ENCODE measurements at places on chromosomes 1 and 21.

GRCh38 chr1:234499943-234500245, 20.9 kb upstream of the TARBP1 start:
- DNase-seq: no peak

GRCh38 chr21:36235058-36235582, 78.5 kb downstream of the DOP1B start:
- no peak for DNase-seq

- DNase-seq: no peak
These were observed 96.1 kb upstream of the ZC3H11B start for GRCh38 chr1:219708919-219709543.

GRCh38 chr1:192933744-192934143, 124.9 kb downstream of the RGS2 start:
- DNase-seq: no peak

- no peak for DNase-seq
These were observed 52.9 kb downstream of the STUM start for GRCh38 chr1:226601456-226601855.

DNA sequence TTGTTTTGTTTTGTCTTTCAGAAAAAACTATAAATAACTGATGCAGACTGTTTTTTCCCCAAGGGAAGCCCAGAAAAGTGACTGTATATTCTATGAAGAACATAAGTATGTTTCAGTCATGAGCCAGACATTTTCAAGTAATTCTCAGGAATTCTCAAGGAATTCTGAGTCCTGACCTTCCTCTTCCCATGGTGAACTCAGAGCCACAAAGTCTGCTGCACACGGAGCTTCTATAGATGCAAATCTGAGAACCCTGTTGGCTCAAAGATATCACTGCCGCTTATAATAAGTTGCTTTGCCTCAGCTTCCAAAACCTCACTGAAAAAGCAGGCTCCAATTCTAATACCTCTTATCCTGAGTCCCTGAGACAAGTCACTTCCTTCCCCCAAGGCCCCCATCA, 418.5 kb upstream of the RUNX1 start:
- DNase-seq: no peak

DNA sequence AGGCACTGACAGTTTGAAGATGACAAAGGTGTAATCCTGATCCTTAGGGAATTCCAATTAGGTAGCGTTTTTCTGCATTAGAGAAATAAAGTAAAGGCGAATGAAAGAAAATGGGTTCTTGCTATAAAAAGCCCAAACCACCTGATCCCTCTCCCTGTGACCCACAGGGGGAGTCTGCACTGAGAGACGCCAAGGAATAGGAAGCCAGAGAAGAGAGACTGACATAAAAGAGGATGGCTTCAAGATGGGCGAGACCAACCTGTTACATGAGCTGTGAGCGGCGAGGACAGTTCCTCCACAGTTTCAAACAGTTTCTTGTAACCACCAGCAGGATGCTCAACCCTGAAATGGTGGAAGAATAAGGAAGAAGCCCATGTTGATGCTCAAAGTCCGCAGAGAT, 1.4 kb downstream of the RPE65 start:
- DNase-seq: no peak

- no peak for DNase-seq
These were observed 29.2 kb downstream of the RAP1A start for GRCh38 chr1:111648806-111649205.

- no peak for DNase-seq
These were observed 76.2 kb downstream of the EIF4G3 start for GRCh38 chr1:21100481-21100921.

DNA sequence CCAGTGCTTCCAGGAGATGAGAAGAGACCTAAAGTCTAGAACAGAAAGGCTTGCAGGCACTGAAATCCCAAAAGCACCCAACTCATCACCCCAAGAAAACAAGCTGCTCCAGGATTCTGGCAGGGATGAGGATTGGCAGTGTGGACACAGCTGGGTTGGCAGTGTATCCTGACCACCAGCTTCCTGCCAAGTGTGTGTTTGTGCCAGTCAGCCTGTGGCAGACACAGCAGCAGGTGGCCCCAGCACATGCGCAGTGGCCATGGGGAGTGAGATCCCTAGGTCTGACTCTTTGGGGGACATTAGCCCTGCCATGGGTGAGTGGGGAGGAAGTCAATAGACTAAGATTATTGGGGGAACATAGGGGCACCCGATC, 8.7 kb upstream of the SNAPIN start:
- DNase-seq: no peak

- no peak for DNase-seq
These were observed 1963.0 kb downstream of the NCAM2 start for GRCh38 chr21:22961258-22961657.

- no peak for DNase-seq
These were observed 115.7 kb upstream of the UBE2U start for GRCh38 chr1:64087768-64088167.

GRCh38 chr1:198549866-198550265, 9.4 kb upstream of the ATP6V1G3 start:
- DNase-seq: no peak

GRCh38 chr1:151539321-151540020, 638 bp upstream of the TUFT1 start:
- peak; percentile 95 for DNase-seq

- DNase-seq: no peak
These were observed 81.3 kb upstream of the KAZN start for GRCh38 chr1:14516974-14517840.

DNA sequence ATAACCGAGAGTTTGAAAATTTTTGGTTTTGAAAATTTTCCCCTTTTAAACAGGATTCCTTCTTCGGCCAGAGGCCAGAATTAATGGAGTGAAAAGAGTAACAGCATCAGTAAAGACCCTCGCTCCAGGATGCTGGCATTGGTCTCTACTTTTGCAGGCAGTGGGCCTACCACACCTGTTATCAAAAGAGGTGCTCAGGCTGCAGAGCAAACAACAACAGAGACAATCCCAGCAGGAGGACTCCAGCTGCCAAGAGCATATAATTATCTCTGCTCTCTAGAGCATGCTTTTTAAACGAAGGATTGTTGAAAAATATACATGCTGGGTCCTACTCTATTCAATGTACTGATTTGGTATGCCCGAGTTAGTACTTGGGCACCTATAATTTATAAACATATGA, 1048.5 kb downstream of the PLA2G4A start:
- no peak for DNase-seq

DNA sequence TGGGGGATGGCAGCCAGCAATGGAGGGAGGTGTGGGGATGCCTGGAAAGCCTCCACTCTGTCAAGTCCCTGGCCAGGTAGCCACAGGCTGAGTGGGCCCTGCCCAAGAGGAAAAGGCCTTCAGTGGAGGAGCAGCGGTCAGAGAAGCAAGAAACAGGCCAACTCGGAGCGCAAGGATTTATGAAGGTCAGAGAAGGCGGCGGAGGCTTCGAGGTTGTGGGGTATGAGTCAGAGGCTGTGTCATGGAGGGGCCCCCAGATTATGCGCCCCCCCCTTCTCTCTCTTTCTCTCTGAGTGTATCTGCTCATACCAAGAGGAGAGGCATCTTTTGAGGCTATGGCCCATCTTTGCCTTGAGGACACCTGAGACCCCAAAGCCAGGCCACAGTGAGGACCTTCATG, 99.5 kb downstream of the CASZ1 start:
- DNase-seq: no peak

DNA sequence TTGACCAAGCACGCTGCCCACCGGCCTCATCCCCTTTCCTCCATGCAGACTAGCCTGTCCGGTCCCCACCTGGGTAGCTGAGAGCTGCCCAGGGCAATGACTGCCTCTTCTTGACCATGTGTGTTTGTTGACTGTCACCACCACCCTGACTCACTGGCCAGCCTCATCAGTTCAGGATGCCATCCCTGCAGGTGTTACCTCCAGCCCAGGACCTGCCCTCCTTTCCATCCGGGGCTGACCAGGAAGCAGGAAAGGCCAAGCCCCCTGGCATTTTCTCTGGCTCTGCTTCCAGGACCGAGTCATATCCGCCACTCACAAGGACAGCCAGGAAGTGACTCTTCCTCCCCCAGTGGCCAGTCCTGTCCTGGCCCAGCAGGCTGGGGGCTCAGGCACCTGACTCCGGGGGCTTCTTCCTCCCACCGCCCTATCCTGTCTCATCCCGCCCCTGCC, 17.1 kb downstream of the EPHA2 start:
- DNase-seq: no peak

DNA sequence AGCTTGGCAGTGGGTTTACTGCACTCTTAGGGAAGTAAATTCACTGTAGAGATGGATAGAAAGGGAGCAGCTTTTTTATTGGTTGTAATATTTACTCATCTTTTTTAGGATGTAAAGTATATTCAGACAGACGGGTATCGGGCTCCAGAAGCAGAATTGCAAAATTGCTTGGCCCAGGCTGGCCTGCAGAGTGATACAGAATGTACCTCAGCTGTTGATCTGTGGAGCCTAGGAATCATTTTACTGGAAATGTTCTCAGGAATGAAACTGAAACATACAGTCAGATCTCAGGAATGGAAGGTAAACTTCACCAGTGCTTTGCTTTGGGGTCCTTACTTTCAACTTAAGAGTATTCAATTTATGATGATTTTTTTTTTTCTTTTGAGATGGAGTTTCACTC, 3.2 kb downstream of the UHMK1 start:
- no peak for DNase-seq

GRCh38 chr1:230832476-230832875, 35.8 kb downstream of the C1orf198 start:
- no peak for DNase-seq

- no peak for DNase-seq
These were observed 471.0 kb upstream of the PBX1 start for GRCh38 chr1:164087906-164088453.

DNA sequence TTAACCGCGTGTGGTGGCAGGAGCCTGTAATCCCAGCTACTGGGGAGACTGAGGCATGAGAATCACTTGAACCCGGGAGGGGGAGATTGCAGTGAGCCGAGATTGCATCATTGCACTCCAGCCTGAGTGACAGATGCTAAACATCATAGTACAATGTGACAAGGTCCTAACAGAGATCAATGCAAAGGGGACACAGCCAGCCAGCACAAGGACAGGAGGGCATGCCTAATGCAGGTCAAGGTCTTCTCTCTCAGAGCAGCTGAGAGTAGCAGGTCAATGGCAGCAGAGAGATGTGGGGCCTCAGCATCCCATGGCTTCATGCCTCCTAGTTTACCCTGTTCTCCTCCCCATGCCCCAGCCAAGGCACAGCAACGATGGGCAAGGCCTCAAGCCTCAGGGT, 3.0 kb upstream of the SMIM11 start:
- no peak for DNase-seq

DNA sequence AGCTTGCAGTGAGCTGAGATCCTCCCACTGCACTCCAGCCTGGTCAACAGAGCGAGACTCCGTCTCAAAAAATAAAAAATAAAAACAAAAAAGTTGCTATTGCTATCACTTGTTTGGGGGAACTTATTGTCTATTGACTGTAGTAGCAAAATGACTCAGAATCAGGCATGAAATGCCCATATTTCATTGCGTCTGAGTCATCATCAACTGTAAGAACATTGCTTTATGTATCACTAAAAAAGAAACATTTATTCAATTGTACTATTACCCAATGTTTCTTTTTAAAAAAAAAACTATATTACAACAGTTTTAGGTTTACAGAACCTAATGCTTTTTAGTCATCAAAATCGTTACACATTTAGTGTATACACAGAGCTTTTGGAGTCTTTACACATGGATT, 91.0 kb upstream of the FMN2 start:
- no peak for DNase-seq

DNA sequence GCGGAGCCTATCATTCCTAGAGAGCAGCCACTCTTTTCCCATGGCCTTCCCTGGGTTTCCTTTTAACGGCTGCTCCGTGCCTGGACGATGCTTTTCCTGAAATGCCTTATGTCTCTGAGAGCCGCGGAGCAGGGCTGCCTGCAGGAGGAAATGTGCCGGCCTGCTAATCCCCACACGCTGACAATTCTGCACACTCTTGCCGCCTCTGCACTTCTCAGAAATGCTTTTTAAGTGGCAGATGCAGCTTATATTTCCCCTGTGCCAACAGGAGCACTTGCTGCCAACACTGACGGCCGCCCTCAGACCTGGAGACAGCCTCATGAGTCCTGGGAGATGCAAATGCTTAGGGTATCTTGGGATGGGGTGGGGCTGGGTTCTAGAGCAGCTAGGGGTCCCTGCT, 253.2 kb downstream of the GRIK3 start:
- DNase-seq: no peak

DNA sequence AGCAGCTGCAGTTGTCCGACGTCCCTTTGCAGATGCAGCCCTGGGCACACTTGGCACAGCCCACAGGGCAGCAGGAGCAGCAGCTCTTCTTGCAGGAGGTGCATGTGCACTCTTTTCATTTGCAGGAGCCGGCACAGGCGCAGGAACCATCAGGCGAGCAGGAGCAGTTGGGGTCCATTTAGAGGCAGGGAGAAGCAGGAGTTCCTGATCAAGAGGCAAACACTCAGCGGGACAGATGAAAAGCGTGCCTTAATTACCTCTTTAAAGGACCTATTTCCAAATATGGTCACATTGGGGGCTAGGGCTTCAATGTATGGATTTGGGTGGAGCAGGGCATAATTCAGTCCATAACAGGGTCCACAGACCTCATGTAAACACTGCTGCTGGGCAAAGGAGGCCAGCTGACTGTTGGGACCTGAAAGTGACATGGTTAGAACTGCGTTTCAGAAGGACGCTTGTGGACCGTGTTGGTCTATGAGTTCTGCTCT, 4.3 kb upstream of the CPLANE2 start:
- peak; percentile 5 for DNase-seq

GRCh38 chr1:237258871-237259270, 216.9 kb downstream of the RYR2 start:
- peak; percentile 14 for DNase-seq
